Activated CD4-positive, CD25-positive, alpha-beta regulatory T cell (primary cell): ENCODE measurements at places on chromosomes 1 and 21.

- no peak for DNase-seq
These were observed 322.9 kb downstream of the SETD4 start for GRCh38 chr21:35737449-35737848.

GRCh38 chr1:10108134-10108663 lies 75.4 kb downstream of the UBE4B start:
- no peak for DNase-seq

GRCh38 chr1:245673881-245674414 lies 519.2 kb downstream of the KIF26B start:
- DNase-seq = no peak

DNA sequence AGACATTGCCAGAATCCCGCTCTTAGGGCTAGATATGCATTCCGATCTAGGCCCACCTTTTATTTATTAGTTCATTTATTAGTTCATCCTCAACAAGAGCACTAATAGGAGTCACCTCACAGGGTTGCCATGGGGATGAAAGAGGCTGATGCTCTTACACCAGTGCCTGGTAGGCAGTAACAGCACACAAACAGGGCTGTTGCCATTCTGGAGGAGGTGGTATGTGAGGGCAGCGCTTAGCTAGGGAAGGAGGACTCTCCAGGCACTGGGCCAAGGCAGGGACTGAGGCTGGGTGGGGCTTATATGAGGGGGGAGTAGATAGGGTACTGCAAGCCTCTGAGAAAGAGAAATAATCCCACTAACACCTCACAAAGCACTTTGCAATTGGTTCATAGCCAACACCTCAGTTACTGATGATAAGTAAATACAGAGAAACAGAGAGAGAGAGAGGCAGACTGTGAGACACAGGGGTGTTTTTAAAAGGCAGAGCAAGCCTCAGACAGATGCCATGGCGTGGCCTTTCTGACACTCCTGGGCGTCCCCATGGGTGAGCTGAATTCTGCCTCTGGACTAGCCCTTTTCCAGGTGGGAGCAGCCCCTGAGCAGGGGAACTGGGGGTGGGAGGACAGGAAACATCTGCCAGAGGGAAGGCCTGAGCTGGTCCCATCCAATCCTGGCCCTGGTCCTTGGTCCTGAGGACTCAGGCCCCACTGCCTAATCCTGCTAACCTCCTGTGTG lies 5.9 kb downstream of the FCGR2A start:
- no peak for DNase-seq

DNA sequence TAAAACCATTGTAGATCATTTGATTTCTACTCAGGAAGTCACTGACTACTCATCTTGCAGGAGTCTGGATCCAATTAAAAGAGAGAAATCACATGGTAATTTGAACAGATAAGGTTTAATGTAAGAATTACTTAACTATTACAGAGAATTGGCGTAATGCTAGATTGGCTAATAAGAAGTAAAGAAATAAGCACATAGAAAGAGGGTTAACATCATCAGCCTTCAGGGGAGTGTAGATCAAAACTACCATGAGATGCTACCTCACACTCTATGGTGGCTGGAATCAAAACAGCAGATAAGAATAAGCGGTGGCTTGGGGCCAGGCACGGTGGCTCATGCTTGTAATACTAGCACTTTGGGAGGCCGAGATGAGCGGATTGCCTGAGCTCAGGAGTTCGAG lies 11.7 kb downstream of the ST3GAL3 start:
- no peak for DNase-seq

GRCh38 chr1:116325922-116326321 lies 47.1 kb upstream of the ATP1A1 start:
- DNase-seq = no peak
